ENCODE measurements at places on chromosomes 5 and 9.

GRCh38 chr9:136091582-136092352 lies 3.3 kb downstream of the NACC2 start:
- DNase-seq = no peak

GRCh38 chr9:4297151-4297785 lies 2.6 kb downstream of the GLIS3 start:
- peak; percentile 26 for DNase-seq

DNA sequence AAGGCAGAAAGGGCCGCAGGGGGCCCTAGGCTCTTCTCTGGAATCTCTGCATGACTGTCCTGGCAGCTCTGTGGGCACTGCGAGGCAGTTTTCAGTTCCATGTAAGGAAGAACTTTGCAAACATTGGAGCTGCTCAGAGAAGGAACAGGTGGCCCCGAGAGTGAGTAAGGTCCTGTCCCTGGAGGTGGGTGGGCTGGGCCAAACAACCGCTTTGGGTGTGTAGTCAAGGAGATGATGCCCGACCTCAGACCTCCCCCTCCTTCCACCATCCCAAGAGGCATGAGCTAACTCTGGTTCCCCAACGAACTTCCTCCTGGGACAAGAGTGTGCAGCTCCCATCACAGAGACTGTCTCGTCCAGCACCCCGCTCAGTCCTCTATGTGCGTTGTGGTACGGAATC lies 20.5 kb downstream of the CSF1R start:
- no peak for DNase-seq

- DNase-seq = no peak
Measured at GRCh38 chr9:82604947-82605656, 457.8 kb downstream of the RASEF start.

DNA sequence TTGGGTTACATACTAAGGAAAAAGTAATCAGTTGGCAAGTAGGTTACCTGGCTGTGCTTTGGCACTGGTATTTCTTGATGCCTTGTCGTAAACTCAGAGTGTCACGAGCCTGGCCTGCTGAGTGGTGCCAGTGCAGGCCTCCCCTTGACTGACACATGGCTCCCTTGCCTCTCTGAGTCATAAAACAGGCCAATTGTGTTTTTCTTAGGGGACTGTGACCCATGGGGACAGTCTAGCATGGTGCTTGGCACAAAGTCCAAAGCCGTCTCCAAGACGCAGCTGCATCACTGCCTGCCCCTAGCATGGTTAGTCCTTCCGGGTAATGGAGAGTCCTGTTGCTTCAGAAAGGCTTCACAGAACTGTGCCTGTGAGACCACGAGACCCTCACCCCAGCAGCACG lies 132.5 kb downstream of the MVB12B start:
- DNase-seq = no peak

GRCh38 chr5:136810261-136810801 lies 445.0 kb upstream of the TRPC7 start:
- DNase-seq = no peak

DNA sequence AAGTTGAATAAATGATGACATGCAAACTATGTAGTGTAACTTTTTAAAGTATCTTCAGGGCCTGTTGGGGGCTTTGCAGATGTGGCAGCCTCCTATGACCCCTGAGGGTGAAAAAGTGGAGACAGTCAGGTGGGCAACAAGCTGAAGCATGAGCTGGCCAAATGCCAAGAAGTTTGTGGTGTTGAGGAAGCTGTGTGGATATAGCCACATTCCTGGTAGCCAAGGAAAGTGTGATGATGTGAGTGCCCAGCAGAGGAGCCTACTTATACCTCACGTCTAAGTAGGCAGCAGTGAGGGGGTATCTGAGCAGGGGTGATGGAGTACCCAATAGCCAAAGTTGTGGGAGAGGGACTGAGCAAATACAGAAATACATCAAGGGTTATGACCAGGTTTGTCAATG lies 621.2 kb upstream of the CDH6 start:
- DNase-seq = no peak

DNA sequence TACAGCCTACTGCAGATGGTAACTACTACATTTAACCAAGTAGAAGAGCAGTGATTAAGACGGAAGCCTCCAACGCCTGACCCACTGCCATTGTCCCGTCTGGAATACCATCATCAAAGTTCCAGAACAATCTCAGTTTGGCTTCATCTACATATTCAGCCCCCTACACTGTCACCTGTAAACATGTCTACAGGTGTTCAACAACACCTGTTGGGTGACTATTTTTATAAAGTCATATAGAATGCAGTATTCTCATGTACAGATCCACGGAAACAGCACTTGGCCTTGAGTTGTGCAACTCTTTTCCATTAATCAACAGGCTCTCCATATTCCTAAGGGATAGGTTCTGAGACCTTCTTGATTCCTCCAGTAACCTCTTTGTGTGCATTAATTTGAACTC lies 53.3 kb upstream of the AGXT2 start:
- DNase-seq = no peak

- DNase-seq = no peak
Measured at GRCh38 chr5:170536525-170536924, 32.7 kb downstream of the KCNIP1 start.

- peak; percentile 17 for DNase-seq
Measured at GRCh38 chr5:154038261-154038706, 426 bp downstream of the FAM114A2 start.
